ENCODE measurements at places on chromosomes 7 and 10.
A peak's percentile ranks its signal among the peaks of the same experiment; 100 is the strongest.

- no peak overlapping the region for H3K4me3 ChIP-seq
- H3K27ac ChIP-seq, result no peak overlapping the region
- no peak for DNase-seq
- H3K4me1 ChIP-seq, result no peaks in the 10 kb centered on the region
These were observed 125.5 kb downstream of the CLEC2L start for GRCh38 chr7:139648941-139649425.

DNA sequence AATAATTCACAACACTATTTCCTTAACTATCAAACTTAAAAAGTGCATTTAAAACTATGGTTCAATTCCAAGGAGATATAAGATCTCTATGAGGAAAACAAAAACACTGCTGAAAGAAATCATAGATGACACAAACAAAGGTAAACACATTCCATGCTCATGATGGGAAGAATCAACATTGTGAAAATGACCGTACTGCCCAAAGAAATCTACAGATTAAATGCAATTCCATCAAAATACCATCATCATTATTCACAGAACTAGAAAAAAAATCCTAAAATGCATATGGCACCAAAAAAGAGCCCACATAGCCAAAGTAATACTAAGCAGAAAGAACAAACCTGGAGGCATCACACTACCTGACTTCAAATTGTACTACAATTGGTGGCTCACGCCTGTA is 159.9 kb upstream of the EEPD1 start:
- peaks cover 3% of the 10 kb centered on the region for H3K36me3 ChIP-seq
- H3K4me3 ChIP-seq, result no peak overlapping the region
- DNase-seq, result peak; percentile 92
- H3K4me1 ChIP-seq, result no peaks in the 10 kb centered on the region

DNA sequence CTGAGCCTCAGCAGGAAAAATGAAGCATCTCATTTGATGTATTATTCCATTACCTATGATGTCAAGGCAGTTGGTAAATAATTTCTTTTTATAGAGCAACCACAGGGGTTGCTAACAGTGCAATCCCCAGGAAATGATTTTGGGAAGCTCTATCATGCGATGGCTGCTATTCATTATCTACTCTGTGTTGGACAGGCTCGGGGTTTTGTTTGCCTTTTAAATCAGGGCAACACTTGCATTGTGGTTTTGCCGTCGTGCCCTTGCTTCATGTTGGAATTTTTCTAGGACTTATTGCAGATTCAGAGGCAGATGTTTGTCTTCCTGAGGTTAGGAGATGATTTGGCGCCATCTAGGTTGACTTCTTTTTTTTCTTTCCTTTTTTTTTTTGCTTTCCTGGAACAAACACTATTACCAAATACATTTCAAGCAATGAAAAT is 128.4 kb downstream of the BICC1 start:
- no peaks in the 10 kb centered on the region for H3K27me3 ChIP-seq
- H3K27ac ChIP-seq, result no peak overlapping the region
- no peak overlapping the region for H3K4me3 ChIP-seq
- no peaks in the 10 kb centered on the region for H3K4me1 ChIP-seq

DNA sequence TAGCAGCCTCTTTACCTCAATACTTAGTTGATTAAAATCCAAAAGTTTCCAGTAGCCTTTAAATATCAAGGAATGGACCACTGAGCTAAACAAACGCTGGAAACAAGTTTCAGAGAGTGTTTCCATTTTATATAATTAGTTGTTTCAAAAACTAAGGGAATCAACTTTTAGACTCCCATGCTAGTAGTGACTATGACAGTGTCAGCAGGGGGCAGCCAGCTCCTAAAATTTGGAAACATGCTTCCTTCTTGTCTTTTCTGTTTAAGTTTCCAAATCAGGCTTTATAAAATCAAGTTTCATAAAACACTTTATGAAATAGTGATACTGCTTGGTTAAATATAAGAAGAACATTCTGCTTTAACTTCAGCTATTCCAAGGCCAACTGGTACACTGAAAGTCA is 138.2 kb upstream of the TMEM229A start:
- peak; percentile 54 for DNase-seq
- no peak overlapping the region for H3K4me3 ChIP-seq
- H3K36me3 ChIP-seq, result no peaks in the 10 kb centered on the region
- H3K27me3 ChIP-seq, result no peaks in the 10 kb centered on the region
- no peaks in the 10 kb centered on the region for H3K4me1 ChIP-seq

- peaks cover 13% of the 10 kb centered on the region for H3K4me1 ChIP-seq
- no peaks in the 10 kb centered on the region for H3K27me3 ChIP-seq
- no peaks in the 10 kb centered on the region for H3K36me3 ChIP-seq
- H3K4me3 ChIP-seq, result no peak overlapping the region
- no peak overlapping the region for H3K27ac ChIP-seq
These were observed 1253.5 kb downstream of the TYW1 start for GRCh38 chr7:68250143-68250542.

DNA sequence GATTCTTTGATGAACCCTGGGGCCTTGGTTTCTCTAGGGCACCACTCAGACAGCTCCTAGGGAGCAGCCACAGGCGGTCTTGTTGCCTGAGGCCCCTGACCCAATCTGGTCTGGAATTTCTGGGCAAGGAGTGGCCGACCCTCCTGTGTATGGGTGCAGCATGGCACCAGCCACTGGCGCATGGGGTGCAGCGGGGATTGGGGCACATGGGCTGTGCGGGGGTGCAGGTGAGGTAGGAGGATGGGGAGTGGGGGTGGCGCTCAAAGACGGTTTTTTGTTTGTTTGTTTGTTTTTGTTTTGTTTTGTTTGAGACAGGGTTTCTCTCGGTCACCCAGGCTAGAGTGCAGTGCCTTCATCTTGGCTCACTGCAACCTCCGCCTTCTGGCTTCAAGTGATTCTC is 62.3 kb downstream of the HTR5A start:
- H3K27me3 ChIP-seq, result no peaks in the 10 kb centered on the region
- H3K27ac ChIP-seq, result no peak overlapping the region
- no peak overlapping the region for H3K4me3 ChIP-seq
- no peaks in the 10 kb centered on the region for H3K4me1 ChIP-seq
- DNase-seq, result no peak

DNA sequence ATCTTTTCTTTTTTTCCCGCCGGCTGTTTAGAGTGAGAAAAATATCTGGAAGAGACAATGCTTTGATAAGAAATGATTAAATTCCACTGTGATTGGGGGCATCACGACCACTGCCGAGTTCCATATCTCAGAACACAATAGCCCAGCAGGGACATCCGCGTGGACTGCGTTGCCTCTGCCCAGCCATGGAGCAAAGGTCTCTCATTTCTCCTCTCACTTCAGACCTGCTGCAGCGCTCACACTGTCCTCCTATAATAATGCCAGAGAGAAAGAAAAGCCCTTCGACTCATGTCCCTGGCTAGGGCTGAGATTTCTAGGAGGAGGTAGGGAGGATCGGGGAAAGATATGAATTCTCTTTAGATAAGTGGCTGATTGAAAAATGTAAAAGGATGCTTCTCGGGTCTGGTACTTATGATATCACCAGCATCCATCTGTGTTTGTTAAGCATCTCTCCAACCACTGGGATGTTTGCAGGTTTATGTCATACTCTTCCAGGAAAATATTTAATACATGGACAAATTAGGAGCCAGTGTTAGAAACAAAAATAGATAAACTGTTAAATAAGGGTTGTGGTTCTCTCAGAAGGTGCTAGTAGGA is 472.9 kb upstream of the AKR1E2 start:
- H3K36me3 ChIP-seq, result no peaks in the 10 kb centered on the region
- H3K27ac ChIP-seq, result no peak overlapping the region
- no peak overlapping the region for H3K4me3 ChIP-seq
- H3K27me3 ChIP-seq, result no peaks in the 10 kb centered on the region
- H3K4me1 ChIP-seq, result peaks cover 8% of the 10 kb centered on the region
- peak; percentile 34 for DNase-seq

DNA sequence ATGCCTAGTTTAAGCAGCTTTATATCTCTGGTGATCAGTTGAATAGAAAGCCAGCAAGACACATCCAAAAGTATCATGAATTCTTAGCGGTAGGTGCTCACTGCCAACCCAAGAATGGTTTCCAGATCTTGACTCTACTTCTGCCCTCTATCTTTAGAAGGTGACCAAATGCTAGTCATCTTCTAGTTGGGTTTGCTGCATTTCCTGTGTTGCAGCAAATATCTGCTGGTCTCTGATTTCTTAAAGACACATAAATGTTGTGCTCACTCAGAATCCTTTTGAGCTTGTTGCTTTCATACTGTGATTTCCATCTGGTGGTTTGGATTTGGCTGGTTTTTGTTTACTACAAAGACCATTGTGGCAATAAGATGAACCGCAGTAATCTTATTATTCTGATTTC is 2.2 kb downstream of the CDC123 start:
- no peaks in the 10 kb centered on the region for H3K4me1 ChIP-seq
- H3K27me3 ChIP-seq, result no peaks in the 10 kb centered on the region
- H3K4me3 ChIP-seq, result no peak overlapping the region
- H3K27ac ChIP-seq, result no peak overlapping the region
- H3K36me3 ChIP-seq, result peaks cover 15% of the 10 kb centered on the region

DNA sequence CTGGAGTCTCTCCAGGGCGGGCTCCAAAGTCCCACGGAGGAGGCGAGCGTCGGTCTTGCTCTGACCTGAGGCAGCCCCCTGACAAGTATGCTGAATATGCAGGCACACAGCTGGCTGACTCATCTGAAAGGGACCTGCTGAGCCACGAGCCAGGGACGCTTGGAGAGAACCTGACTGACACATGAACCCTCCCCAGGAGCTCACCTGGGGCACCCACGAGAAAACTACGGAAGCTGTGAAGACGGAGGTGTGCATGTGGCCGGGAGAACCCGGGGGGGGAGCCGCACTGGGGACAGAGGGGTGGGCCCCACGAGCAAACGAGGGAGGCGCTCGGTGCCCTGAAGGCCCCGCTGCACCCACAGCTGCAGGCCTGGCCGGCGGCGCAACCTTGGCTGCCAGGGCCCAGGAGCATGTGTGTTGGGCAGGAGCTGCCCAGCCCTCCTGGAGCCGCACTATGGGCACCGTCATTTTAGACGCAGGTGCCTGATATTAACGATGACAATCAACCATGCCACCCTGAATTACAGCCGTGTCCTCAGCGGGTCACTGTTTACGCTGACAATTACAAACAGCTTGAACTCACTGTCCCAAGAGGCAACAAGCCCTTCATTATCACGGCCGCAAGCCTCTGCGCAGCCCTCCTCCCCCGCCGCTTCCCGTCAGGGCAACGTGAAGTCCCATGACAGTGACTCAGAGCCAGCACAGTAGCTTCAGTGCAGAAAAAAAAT is 64.7 kb downstream of the DIP2C start:
- no peaks in the 10 kb centered on the region for H3K27me3 ChIP-seq
- peak; percentile 90 for DNase-seq
- H3K36me3 ChIP-seq, result peaks cover 3% of the 10 kb centered on the region
- peak overlapping the region; percentile 81 for H3K27ac ChIP-seq

- H3K4me3 ChIP-seq, result no peak overlapping the region
- H3K27me3 ChIP-seq, result peaks cover 38% of the 10 kb centered on the region
- H3K27ac ChIP-seq, result no peak overlapping the region
- H3K36me3 ChIP-seq, result no peaks in the 10 kb centered on the region
- H3K4me1 ChIP-seq, result peaks cover 6% of the 10 kb centered on the region
These were observed 7.8 kb upstream of the DLX6 start for GRCh38 chr7:96997512-96998032.

- H3K36me3 ChIP-seq, result no peaks in the 10 kb centered on the region
- H3K4me3 ChIP-seq, result no peak overlapping the region
- DNase-seq, result peak; percentile 13
- no peaks in the 10 kb centered on the region for H3K27me3 ChIP-seq
- H3K27ac ChIP-seq, result no peak overlapping the region
- H3K4me1 ChIP-seq, result no peaks in the 10 kb centered on the region
These were observed 287.0 kb downstream of the MDFIC start for GRCh38 chr7:115208710-115209560.

- peak; percentile 23 for DNase-seq
- H3K4me1 ChIP-seq, result no peaks in the 10 kb centered on the region
- no peaks in the 10 kb centered on the region for H3K36me3 ChIP-seq
- H3K4me3 ChIP-seq, result no peak overlapping the region
These were observed 94.3 kb upstream of the SORCS3 start for GRCh38 chr10:104546756-104547155.

DNA sequence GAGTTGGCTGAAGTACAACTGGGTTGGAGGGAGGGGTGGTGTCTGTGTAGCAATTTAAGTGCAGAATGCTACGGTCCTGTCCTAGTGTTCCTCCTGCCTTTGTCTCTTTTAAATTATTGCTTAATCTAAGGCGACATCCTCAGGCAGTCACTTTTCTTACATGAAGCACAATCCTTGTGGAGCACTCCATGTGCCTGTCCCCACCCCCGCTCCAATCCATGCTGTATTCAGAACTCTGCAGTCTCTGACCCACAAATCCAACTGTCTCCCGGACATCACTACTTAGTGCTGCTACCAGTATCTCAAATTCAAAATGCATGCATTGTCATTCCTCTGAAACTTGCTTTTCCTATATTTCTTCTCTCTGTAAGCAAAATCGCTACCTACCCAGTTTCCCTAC is 91.4 kb upstream of the FAM133B start:
- no peak for DNase-seq
- H3K36me3 ChIP-seq, result no peaks in the 10 kb centered on the region
- H3K27me3 ChIP-seq, result no peaks in the 10 kb centered on the region
- H3K4me1 ChIP-seq, result peaks cover 3% of the 10 kb centered on the region
- no peak overlapping the region for H3K27ac ChIP-seq

GRCh38 chr7:81811956-81812865 is 42.4 kb upstream of the HGF start:
- no peaks in the 10 kb centered on the region for H3K36me3 ChIP-seq
- DNase-seq, result no peak
- H3K4me3 ChIP-seq, result no peak overlapping the region
- H3K27ac ChIP-seq, result no peak overlapping the region

- no peak overlapping the region for H3K4me3 ChIP-seq
- H3K27ac ChIP-seq, result no peak overlapping the region
- H3K27me3 ChIP-seq, result no peaks in the 10 kb centered on the region
- H3K36me3 ChIP-seq, result no peaks in the 10 kb centered on the region
- no peak for DNase-seq
- H3K4me1 ChIP-seq, result no peaks in the 10 kb centered on the region
These were observed 21.2 kb downstream of the GLCCI1 start for GRCh38 chr7:7989616-7990440.

DNA sequence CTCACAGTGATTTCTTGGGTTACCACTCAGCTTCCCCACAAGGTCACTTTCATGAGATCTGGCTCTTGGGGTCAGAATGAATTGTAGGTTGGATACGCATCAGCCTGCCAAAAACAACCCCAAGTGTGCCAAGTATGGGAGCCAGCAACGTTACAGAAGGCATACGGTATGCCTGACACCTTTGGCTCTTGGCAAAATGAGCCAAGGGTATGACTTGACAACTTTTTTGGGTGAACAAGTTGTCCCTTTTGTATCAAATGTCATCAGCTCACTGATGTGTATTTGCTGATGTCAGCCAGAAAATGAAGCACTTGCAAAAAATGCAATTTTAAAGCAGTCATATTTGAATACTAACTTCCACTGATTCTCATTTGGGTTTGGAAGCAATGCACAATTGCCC is 168.4 kb downstream of the CACNB2 start:
- no peaks in the 10 kb centered on the region for H3K4me1 ChIP-seq
- H3K27me3 ChIP-seq, result no peaks in the 10 kb centered on the region
- H3K36me3 ChIP-seq, result no peaks in the 10 kb centered on the region
